ENCODE measurements at places on chromosomes 1 and 21. TPM values are rescaled to one million over a fixed set of nuclear protein-coding genes. Genes with fewer than 3 reads are reported as not detected.
A peak's percentile ranks its signal among the peaks of the same experiment; 100 is the strongest.

- no peak for DNase-seq
These were observed 4.1 kb upstream of the PCP4 start for GRCh38 chr21:39863111-39863510.

DNA sequence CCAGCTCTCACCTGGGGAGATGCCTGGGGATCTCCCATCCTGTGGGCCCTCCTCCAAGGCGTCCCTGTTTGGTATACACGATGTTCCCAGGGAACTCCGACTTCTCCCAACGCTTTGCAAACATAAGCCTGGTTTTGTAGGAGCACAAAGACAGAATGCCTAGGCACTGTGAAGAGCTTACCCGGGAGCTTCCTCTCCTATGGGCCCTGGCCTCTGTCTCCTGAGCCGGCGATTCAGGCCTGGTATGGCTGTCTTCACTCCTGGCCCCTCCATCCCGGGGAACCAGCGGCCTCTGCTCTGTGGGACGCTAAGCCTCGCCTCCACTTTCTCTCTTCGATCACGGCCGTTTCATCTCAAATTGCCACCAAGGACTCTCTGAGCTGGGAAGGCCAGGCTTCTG lies 59.6 kb upstream of the ACTRT2 start:
- no peak for DNase-seq

DNA sequence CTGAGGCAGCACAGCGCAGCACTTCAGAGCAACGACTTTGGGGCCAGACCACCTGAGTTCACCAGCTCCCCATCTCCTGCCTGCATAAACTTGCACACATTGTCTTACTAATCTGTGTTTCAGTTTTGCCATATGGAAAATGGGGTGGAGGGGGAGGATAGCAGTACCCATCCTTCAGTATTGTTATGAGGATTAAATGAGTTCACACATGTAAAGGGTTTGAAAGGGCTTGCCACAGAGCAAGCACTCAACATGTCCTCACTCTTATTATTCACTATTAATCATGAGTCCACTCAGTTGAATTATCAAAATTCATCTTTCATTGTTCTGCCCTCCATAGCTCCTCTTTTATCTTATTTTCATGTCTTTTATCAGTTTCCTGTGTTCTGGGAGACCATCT lies 40.1 kb upstream of the BMP8B start:
- no peak for DNase-seq

GRCh38 chr1:17239420-17239819 lies 9.5 kb upstream of the PADI3 start:
- DNase-seq, result no peak

DNA sequence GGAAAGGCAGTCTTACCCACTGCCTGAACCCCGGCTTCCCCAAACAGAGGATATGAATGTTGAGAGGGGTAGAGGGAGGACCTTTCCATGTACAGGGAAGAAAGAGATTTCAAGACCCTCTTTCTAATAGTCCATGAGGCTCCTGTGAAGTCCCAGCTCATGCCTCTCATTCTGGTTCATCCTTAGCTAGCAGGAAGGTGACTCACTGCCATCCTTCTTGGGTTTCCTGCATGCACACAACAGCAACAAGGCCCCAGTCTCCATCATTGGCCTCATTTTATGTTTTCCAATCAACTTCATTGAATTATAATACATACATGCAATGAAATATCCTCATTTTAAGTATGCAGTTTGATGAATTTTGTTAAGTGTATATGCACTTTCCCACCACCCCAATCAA lies 46.2 kb downstream of the SYT2 start:
- DNase-seq, result no peak

GRCh38 chr1:47830021-47830420 lies 167.2 kb downstream of the TRABD2B start:
- DNase-seq, result no peak

GRCh38 chr21:28221984-28222383 lies 770.7 kb downstream of the LTN1 start:
- no peak for DNase-seq

DNA sequence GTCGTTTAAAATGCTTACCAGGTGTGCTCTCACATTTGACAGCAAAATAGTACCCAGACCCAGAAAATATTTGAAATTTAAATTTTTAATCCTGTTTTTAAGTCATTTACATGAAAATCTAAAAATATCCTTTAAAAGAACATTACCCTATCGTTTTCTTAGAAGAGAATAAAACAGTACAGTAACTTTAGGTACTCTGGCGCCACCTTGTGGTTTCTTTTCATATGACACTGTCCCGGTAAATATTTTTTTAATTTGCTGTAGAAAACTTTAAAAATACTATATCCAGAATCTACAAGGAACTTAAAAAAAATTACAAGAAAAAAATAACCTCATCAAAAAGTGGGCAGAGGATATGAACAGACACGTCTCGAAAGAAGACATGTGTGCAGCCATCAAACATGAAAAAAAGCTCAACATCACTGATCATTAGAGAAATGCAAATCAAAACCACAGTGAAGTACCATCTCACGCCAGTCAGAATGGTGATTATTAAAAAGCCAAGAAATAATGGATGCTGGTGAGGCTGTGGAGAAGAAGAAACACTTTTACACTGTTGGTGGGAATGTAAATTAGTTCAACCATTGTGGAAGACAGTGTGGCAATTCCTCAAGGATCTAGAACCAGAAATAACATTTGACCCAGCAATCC lies 129.2 kb downstream of the RGS21 start:
- no peak for DNase-seq

- DNase-seq, result no peak
These were observed 47.5 kb downstream of the MRPL39 start for GRCh38 chr21:25559746-25560145.

DNA sequence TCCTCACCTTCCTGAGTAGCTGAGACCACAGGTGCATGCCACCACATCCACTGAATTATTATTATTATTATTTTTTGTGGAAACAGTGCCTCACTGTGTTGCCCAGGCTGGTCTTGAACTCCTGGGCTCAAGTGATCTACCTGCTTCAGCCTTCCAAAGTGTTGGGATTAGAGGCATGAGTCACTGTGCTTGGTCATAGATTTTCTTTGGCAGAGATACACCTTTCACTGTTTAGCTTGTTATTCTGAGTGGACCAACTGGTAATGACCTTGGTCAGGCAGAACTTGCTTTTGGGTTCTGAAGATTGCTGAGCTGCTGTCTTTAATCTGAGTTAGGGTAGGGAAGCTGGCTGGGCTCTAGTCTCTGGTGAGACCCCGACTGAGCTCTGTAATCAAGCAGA lies 66.8 kb downstream of the DNAH14 start:
- no peak for DNase-seq

DNA sequence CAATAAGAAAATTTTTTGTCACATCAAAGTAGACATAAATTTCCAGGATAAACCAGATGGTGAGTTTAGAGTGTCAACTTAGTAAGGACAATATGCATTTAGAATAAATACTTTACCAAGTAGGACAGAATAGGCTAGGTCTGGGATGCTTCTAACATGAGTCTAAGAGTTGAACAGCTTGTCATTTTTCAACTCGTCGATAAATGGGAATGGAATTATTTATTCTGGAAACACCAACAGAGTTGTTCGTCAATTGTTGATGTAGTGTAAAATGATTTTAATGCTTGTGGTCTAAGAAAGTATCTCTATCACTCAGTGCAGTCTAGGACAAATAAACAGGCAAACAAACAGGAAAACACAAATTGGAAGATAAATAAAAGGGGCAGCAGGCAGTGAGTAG lies 358.4 kb upstream of the ST6GALNAC5 start:
- no peak for DNase-seq

DNA sequence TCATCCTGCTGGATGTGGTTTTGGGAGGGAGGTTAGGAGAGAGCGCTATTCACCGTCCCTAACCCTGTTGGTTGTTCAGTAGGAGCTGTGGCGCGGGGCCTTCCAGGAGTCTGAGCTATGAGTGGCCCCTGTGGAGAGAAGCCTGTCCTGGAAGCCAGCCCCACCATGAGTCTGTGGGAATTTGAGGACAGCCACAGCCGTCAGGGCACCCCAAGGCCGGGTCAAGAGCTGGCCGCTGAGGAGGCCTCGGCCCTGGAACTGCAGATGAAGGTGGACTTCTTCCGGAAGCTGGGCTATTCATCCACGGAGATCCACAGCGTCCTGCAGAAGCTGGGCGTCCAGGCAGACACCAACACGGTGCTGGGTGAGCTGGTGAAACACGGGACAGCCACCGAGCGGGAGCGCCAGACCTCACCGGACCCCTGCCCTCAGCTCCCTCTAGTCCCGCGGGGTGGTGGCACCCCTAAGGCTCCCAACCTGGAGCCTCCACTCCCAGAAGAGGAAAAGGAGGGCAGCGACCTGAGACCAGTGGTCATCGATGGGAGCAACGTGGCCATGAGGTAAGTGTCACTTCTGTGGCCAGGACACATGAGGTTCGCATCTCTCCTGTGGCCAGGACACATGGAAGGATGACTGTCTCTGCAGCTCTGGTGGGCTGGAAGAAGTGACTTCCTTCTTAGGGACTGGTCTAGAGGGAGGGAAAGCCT lies 1.2 kb downstream of the ZC3H12A start:
- DNase-seq, result no peak

DNA sequence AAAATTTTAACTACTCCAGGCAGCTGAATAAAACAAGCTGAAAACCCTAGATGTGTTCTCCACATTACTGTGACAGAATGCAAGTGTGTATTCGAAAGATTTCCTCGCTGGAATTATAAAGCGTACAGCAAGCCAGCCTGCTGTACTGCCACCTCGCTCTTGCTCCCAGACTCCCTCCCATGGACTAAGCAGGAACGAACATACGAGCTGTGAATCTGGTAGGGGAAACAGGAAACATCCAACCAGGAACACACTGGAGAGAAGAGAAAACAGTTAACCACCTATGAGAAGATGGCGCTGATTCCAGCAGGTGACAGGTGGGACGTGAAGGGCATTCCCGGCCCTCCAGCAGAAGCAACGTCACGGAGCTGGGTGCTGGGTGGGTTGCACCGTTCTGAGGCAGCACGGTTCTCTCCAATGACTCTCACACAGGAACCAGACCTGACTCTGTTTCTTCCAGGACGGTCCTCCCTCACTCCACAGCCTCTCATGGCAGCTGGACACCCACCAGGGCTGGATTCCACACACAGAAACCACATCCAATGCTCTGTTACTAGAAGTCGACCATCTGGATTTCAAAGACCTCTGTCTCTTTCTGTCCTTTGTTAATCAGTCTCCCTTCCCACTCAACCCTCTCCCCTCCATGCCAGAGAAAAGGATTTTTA lies 219.2 kb downstream of the RERE start:
- DNase-seq, result peak; percentile 77

GRCh38 chr1:227422581-227422980 lies 104.3 kb upstream of the CDC42BPA start:
- DNase-seq, result no peak

- no peak for DNase-seq
These were observed 11.0 kb downstream of the PRDM15 start for GRCh38 chr21:41868062-41868710.

GRCh38 chr21:45573452-45574035 lies 31.3 kb upstream of the SLC19A1 start:
- DNase-seq, result no peak

- DNase-seq, result no peak
These were observed 492.0 kb upstream of the VAMP3 start for GRCh38 chr1:7278827-7279765.

DNA sequence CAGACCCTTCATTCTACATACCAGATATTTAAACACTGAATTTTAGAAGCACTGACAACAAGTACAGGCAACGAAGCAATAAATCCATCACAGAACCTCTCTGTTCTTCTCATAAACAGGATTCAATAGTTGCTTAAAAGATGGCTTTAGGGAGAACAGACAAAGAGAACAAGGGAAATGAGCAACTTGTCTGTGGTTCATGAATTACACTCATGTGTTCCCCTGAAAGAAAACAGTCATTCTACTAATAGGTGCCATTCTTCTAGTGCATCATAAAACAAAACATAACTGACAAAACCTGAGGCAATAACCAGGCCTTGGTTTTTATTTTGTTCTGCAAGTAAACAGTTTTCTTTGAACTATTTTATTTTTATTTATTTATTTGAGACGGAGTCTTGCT lies 6.8 kb downstream of the GNL2 start:
- DNase-seq, result no peak

- no peak for DNase-seq
These were observed 97.8 kb downstream of the MRPL37 start for GRCh38 chr1:54297596-54298283.

GRCh38 chr1:30283199-30283962 lies 440.0 kb downstream of the MATN1 start:
- DNase-seq, result no peak

GRCh38 chr1:3819771-3820200 lies 23.5 kb upstream of the LRRC47 start:
- no peak for DNase-seq

GRCh38 chr1:94912263-94913184 lies 14.4 kb downstream of the CNN3 start:
- no peak for DNase-seq

DNA sequence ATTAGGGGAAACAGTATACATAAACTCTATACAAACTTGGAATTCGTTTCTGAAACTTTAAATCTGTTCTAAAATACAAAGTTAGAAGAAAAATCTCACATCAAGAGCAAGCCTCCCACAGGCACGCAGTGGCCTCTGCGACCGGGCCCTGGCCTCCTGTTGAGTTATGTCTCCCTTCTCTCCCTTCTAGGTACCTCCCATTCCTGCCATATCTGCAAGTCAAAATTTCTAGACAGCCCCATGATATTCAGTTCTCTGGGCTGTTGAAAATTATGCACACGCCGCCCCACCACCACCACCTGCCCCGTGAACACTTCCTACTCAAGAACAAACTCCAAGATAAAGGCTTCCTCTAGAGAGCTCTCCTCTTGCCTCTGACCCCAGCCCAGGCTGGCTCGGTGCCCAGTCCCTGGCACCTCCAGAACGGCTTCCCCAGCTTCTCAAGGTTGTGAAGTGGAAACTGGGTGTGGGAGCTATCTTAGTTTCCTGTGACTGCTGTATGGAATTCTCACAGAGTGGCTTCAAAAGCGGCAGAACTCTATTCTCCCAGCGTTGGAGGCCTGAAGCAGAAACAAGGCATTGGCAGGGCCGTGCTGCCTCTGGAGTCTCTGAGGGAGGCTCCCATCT lies 37.7 kb upstream of the LRP8 start:
- DNase-seq, result peak; percentile 49

RGS16 gene
- polyA plus RNA-seq, result 6.9 TPM

LY9 gene
- 0.38 TPM for polyA plus RNA-seq

TTC3 gene
- polyA plus RNA-seq, result 186 TPM

GJA4 gene
- 31.9 TPM for polyA plus RNA-seq

SNX7 gene
- 32.9 TPM for polyA plus RNA-seq

PEX19 gene
- 69.8 TPM for polyA plus RNA-seq

MUL1 gene
- polyA plus RNA-seq, result 22.0 TPM

ALX3 gene
- polyA plus RNA-seq, result not detected
